Left lung (tissue), 14 donors: ENCODE measurements at places on chromosomes 12 and 14. TPM values are rescaled to one million over a fixed set of nuclear protein-coding genes. Genes with fewer than 3 reads are reported as not detected.

The GEMIN2 gene
- 26.1 TPM for polyA plus RNA-seq

The CELA1 gene
- not detected for polyA plus RNA-seq

The TPH2 gene
- 0.48 TPM for polyA plus RNA-seq

The PTCSC3 gene
- polyA plus RNA-seq: 2.6 TPM

The BHLHE41 gene
- polyA plus RNA-seq: 0.67 TPM

The SSTR1 gene
- 1.0 TPM for polyA plus RNA-seq

The PGF gene
- 13.6 TPM for polyA plus RNA-seq

DNA sequence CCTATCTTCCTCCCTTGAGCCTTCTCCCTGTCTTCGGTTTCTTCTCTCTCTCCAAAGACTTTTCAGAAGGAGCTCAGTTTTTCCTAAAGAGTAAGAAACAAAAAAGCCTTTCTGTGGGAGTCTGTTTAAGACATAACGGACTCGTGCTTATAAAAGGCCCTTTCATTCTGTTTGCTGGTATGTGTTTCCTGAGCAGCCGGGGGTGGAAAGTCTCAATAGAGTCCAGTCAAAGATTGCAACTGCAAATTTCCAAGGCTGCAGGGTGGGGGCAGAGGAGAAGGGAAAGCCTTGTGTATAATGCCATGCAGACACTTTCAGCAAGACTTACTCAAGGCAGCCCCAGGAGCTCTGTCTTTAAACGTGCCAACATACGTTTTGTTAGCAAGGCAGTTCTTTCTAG, 62.2 kb downstream of the GNG2 start:
- DNase-seq: no peak

- no peak for DNase-seq
Observed at GRCh38 chr14:55915456-55915855, 202.8 kb upstream of the PELI2 start.

GRCh38 chr12:48739618-48740269, 23.2 kb upstream of the CCNT1 start:
- DNase-seq: no peak

DNA sequence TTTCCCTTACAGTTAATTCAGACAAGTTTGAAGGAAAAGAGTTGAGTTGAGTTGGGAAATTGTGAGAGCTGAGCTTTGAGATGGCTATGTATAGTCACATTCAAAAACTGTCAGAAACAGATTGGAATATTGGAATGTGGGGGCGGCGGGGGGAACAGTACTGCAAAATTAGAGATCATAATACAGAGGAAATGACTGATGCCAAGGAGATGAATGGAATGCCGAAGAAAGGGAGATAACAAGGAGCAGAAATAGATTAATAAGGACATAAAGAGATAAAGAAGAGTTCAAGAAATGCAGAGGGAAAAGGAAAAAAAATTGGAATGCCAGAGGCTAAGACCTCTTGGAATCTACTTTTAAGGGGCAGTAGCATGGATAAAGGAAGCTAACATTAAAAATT, 3.2 kb upstream of the OR4K5 start:
- no peak for DNase-seq

GRCh38 chr14:52399104-52399503, 85.0 kb downstream of the PTGER2 start:
- no peak for DNase-seq

- DNase-seq: no peak
Observed at GRCh38 chr14:44300916-44301315, 206.2 kb downstream of the FSCB start.

GRCh38 chr14:56821177-56821576, 10.9 kb upstream of the OTX2 start:
- no peak for DNase-seq

DNA sequence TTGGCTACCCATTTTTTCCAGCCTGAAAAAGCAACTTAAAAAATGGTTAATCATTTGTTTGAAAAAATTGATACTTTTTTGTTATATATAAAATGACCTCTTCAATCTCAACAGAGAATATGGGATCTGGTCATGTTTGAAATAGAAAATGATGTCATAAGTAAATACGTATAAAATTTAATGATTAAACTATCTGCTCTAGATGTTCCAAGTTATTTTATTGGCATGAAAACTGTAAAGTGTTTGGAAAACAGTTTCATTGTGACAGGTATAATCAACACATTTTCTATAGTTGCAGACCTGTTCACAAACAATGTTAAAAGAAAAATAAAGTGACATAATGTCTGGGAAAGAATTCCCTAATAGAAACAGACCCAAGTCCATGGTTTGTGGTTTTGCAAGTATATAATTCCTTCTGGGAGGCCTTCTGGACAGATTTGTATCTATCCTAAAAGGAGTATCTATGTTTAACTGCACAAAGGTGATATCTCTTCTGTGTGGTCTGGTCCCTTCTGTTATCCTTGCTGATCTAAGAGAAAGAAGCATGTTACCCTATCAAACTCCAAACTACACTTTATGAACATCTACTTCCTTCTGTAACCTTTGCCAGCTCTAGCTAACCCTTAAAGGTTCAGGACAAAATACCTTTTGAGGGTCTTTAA, 39.5 kb upstream of the LRIG3 start:
- no peak for DNase-seq

DNA sequence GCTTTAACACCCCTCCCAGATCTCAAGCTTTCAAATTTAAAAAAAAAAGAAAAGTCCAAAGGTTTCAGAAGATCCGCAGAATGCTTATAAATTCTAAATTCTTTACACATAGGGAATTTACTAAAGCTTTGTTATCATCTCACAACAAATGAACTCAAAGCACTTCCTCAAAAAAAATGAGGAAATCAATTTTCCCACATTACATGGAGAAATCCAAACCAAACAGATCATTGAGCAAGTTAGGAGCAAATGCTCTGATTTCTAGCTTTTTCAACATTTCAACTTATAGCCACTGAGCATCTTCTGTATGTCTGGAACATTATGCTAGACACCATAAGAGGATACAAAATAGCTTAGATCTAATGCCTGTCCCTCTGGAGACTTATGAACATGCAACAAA, 161.0 kb downstream of the CEP128 start:
- no peak for DNase-seq

GRCh38 chr14:25250516-25250915, 200.6 kb upstream of the STXBP6 start:
- DNase-seq: no peak

GRCh38 chr12:31796270-31796951, 67.6 kb upstream of the AMN1 start:
- DNase-seq: no peak

DNA sequence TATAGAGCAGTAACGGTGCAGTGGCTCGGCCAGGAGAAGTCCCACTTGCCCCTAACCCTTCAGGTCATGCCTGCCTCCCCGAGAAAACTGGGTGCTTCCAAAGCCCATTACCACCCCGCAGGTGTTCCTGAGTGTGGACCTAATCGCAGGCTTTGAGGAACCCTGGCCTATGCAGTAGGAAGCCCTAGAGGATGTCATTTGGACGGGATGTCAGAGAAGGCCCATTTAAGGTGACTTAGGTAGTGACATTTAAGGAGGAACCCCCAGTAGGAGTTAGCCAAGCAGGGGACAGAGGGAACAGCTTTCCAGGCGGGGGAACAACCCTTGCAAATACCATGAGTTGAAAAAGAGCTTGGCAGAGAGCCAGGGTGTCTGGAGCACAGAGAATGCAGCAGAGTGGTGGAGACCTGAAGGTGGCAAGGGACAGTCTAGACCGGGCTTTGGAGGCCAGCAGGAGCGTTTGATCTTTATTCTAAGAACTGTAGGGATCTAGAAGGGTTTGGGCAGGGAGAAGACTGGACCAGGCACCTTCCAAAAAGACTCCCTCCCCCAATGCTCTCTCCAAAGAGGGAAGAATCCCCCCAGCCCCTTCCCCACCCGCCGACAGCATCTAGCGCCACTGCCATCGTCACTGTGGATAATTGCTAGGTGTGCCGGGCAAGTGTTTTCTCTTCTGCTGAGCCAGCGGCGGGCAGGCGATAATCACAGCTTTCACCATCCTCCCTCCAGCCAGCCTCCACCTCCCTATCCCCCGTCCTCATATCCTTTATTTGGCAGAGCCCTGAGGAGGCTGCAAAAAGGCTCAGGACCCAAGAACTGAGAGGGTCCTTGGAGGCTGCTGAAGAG, 33.3 kb upstream of the BEGAIN start:
- DNase-seq: no peak

- no peak for DNase-seq
Observed at GRCh38 chr14:103593577-103593976, 30.8 kb downstream of the COA8 start.

GRCh38 chr12:106894774-106895173, 60.9 kb upstream of the TMEM263 start:
- no peak for DNase-seq

DNA sequence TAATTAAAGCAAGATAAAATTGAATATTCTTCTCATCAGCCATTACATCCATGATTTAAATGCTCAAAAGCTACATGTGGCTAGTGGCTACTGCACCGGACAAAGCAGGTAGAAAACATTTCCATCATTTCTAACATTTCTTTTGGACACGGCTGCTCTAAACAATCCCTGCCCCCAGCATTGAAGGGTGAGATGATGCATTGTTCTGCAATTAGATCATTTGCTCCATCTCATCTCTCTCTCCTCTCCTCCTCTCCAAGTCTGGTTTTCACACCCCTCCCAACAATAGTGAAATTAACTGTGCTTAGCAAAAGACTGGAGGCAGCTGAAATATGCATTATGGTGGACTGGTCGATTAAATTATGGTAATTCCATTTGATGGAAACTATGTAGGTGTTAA, 288.5 kb downstream of the KSR2 start:
- DNase-seq: no peak

DNA sequence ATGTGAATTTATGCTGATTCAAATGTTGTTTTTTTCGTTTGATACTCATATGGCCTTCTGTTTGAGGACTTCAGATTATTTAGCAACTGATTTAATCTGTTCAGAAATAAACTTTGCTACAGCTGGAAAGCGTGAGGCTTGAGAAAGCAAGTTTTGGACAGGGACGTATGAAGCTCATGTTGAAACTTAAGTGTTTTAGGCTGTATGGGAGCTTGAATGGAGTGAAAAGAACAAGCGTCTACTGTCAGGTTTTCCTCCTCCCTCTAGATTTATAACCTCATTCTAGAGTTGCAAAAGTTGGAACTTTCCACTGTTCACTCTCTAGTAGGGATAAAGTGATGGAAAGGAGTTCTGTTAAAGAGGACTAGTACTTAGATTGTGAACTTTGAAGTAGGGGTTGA, 1.0 kb downstream of the PRPF39 start:
- peak; percentile 26 for DNase-seq

GRCh38 chr12:113208041-113208934, 13.0 kb upstream of the TPCN1 start:
- no peak for DNase-seq

DNA sequence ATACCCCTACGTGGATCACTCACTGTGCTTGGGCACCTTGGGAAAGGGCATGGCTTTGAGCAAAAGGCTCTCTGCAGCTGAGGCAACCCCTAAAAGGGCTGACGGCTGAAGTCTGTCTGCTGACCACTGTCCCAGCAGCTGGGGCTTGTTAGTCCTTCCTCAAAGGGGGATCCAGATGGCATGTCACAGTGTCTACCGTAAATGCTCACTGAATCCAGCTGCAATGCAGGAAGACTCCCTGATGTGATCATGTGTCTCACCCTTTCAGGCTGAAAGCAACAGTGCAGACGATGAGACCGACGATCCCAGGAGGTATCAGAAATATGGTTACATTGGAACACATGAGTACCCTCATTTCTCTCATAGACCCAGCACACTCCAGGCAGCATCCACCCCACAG, 12.4 kb downstream of the OAS1 start:
- DNase-seq: no peak

GRCh38 chr12:30836656-30837445, 82.1 kb upstream of the CAPRIN2 start:
- no peak for DNase-seq

- no peak for DNase-seq
Observed at GRCh38 chr14:77313371-77313770, 7.3 kb downstream of the POMT2 start.
